ENCODE measurements at places on chromosomes 5 and 9.

GRCh38 chr5:143509758-143510221 is 106.3 kb upstream of the NR3C1 start:
- no peak for DNase-seq

GRCh38 chr9:2163231-2163885 is 148.2 kb downstream of the SMARCA2 start:
- no peak for DNase-seq

GRCh38 chr5:90020575-90021538 is 388.7 kb downstream of the CETN3 start:
- peak; percentile 9 for DNase-seq

DNA sequence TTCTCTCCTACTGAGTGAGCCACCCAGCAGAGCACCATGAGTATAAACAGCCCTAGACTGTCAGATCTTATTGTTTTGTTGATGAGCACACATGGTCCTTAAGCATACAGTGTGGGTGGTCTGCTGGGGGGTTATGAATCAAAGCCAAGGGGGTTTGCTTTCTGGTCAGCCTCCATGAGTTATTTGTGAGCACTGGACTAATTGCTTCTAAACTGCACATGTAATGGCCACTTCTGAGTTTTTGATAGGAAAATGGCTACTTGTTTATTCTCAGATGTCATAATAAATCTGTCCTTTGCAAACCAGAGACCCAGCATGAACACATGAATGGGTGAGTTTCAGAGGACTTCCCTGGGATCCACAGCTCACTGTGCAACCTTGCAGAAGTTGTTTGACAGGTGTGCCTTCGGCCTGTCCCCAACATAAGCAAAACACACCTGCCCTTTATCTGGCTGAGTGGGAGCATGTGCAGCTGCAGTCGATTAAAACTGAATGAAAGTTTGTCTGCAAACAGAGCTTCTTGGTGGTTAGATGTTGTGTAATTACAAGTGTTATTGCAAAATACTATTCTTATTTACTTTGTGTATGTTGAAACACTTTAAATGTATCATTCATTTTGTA is 35.9 kb downstream of the MAMDC2 start:
- DNase-seq = no peak

DNA sequence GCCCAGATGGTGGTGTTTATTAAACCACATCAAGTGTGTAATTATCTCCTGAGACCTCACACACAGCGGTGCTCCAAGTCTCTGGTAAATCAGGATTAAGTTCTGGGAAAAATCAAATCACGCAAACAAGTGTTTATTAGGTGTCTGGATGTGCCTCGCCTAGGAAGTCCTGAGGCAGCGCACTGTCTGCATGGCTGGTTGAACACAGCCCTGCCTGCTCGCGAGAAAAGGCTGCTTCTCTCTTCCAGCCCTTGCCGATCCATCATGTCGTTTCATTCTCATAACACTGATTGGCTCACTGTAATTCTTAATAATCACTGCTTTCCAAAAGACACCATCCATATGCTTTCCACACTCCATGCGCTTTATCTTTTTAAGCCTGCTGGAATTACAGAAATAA is 229.6 kb upstream of the DAP start:
- no peak for DNase-seq

DNA sequence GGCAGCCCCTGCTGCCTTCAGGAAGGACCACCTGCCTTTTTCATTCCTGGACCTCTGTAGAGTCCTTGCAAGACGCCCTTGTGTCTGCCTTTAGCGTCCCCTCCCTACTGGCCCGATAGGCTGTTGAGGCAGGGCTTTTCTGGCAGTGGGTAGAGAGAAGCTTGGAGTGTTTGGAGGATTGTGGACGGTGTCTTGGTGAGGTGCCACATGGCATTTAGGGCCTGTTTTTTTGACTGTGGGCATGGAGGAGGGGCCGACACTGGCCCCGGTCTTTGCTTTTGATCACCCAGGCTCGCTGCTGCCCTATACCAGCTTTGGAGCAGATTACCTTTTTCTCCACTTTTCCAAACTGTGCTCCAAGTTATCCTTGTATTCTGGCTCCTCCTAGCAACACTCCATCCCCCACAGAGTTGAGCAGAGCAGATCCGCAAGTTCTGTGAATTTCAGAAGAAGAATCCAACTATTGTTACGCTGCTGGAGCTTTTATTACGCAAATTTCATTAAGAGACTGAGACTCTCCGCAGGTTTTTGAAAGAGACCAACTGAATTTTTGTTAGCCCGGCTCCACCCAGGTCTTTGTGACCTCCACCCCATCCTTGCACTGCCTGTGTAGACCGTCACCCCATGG is 34.8 kb upstream of the PRDM12 start:
- DNase-seq = no peak

GRCh38 chr9:68997666-68998065 is 16.2 kb downstream of the PRKACG start:
- no peak for DNase-seq

- peak; percentile 58 for DNase-seq
Observed at GRCh38 chr5:146565764-146566367, 49.9 kb upstream of the GPR151 start.

DNA sequence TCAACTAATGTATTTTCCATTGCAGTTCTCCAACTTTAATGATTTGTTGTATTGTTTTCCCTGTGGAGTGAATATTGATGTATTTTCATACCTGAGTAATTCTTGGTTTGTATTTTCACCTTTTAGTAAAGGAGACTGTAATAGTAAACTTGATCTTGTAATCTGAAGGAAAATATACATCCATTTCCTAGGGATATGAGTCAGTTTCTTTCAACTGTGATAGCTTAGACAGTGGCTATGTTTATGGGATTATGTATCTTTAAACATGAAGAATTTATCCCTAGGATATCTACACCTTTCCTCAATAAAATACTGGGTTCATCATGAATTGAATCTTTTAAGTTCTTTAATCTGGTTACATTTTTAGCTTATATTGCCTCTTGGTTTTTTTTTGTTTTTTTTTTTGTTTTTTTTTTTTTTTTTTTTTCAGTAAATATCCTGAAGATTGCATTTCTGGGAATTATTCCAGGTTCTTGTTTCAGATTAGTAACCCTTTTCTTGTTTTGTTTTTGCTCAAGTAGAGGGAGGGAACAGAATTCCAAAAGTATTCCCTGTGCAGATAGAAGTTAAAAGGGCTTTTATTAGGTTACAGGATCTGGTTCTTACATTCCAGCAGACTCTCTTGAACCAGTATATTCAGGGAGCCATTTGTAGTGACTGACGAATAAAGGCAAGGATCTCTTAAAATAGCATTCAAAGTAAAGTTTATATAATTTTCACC is 7.1 kb downstream of the WDR36 start:
- DNase-seq = no peak

DNA sequence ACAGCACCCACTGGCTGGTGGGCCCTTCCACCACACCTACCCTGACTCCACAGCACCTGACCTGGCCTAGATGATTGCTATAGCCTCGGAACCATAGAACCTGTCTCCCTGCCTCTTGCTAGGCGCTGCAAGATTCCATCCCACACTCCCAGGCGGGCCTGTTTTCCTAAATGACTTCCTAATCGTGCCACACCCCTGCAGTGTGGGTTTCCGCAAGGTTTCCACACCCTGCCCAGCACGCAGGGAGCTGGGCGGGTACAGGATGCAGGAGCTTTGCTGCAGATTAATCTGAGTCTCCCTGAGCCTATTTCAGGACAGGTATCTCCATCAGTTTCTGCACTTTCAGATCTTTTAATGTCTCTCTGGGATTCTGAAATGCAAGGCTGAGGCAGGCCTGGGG is 62.9 kb downstream of the SHB start:
- DNase-seq = no peak

GRCh38 chr9:78707080-78707479 is 410.2 kb downstream of the PSAT1 start:
- no peak for DNase-seq

- no peak for DNase-seq
Observed at GRCh38 chr9:90645721-90646120, 3.1 kb upstream of the DIRAS2 start.

DNA sequence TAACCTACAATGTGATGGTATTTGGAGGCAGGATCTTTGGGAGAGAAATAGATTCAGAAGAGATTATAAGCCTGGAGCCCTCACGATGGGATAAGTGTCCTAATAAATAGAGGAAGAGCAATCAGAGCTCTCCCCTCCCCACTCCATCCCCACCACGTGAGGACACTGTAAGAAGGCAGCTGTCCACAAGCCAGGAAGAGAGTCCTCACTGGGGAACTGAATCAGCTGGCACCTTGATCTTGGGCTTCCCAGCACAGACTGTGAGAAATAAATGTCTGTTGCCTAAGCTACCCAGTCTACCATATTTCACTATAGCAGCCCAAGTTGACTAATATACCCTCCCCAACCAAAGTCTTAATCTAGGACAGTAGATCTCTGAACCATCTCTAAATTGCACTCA is 118.1 kb downstream of the SUSD1 start:
- no peak for DNase-seq

DNA sequence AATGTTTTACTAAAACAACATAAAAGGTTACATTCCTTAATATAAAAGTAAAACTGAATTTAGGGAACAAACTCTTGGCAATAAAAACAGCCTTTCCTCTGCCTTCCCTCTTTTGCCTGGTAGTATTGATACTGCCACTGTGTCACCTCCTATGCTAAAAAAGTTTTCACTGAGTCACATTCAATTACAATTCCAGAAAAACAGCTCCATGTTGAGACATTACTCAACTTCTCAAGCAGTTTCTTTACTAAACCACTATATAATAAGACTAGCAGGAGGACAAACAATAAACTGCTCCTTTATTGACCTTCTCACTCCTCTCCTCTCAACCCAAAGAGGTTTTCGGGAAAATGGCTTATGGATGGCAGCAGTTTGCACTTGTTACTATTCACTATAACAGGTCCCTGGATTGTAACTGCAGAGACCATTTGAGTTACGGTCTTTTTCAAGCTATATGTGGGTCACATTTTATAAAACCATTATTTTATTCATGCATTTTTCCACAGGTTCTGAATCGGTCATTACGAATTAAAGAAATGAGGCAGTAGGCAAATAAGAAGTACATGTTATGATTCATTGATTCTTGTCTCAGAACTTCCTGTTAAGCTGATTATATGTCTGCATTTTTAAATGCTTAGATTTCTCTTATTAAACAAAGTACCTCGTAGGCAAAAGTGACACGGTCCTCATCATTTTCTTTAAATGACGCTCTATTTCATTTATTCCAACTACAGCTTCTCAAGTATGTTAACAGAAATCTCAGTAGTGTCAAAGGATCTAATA is 2.1 kb downstream of the ZDHHC21 start:
- DNase-seq = no peak

DNA sequence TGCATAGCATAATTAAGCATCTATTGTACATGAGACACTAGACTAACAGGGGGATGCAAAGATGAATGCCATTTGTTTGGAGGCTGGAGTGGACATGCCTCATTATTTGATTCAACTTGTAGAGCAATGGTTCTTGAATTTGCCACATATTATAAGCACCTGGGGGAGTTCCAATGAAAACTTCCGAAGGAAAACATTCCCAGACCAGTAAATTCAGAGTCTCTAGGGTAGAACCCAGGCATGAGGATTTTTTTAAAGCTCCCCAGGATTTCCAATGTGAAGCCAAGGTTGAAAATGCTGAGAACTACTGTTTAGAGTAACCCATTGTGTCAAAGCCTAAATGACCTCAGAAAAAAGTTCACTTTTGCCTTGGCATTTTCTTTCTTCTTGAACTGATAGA is 93.9 kb upstream of the ITGA1 start:
- DNase-seq = no peak

GRCh38 chr9:786405-786804 is 55.1 kb upstream of the DMRT1 start:
- no peak for DNase-seq

DNA sequence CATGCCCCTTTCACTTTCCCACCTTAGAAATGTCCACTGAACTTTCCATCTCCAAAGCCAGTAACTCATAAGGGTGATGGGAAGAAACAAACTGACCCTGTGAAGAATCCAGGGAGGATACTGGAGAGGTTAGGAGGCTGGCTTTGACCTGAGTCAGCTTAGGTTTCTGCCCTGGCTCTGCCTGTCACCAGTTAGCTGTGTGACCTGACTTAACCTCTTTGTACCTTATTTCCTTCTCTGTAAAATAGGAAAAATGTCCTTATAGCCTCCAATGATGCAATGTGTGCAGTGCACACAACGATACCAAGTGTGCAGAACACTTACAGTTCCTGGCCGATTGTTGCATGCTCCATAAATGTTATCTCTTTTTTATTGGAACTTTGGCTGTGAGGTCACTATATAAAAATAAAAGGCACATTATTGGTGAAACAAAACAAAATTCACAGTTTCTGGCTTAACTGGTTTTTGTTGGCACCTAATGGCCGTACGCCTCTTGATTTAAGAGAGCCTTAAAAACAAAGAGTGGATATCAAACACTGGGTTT is 37.8 kb downstream of the GABRP start:
- no peak for DNase-seq

GRCh38 chr9:126939821-126940221 is 25.2 kb downstream of the RALGPS1 start:
- no peak for DNase-seq

DNA sequence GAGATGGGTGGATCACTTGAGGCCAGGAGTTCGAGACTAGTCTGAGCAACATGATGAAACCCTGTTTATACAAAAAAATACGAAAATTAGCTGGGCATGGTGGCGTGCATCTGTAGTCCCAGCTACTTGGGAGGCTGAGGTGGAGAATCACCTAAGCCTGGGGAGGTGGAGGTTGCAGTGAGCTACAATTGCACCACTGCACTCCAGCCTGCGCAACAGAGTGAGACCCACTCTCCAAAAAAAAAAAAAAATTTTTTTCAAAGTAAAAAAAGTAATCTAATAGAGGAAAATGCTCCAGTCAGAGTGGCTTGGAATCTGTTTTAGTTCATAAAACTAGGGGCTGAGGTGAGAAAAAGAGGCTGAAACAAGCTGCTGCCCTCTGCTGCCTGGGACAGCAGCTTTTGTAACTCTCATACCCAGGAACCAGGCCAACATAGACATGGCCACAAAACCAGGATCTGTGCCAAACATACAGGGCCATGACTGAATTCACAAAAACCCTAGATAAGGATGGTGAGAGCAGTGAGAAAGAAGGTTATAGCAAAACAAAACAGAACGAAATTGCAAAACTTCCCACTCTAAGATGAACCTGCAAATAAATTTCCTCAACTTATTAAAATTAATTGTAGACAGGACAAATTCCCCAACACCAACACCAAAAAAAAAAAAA is 13.1 kb upstream of the DCAF12 start:
- DNase-seq = peak; percentile 57
